ENCODE measurements at places on chromosomes 1 and 21. TPM values are rescaled to one million over a fixed set of nuclear protein-coding genes. Genes with fewer than 3 reads are reported as not detected.

SRGAP2B gene
- 42.9 TPM for total RNA-seq

SPRR2G gene
- 11.3 TPM for total RNA-seq

FBXO2 gene
- total RNA-seq, result 4.1 TPM

BCL2L15 gene
- total RNA-seq, result 3.6 TPM

DNA sequence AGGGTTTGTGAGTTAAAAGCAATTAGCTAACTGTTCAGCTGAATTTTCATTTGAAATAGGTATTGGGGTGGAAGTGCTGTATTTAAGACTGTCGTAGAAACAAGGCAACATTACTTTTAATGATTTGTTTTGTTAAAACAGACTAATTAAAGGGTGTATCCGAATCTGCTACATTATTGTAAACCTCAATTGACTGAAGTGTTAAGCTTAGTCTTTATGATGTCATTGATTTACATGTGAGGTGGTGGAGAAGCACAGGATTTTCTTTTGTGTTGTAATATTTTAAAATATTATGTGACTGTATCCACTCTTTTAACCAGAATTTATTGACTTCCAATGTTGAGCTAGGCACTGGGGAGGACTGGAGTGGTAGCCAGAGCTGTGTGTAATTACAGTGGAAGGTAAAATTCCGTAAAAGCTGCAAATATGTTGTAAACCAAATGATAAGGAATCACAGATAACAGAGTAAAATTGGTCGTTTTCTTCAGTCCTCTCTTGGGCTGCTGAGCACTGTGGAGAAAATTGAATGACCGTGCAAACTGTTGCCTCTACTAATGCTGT, 1.6 kb downstream of the HOOK1 start:
- no peak for DNase-seq

DNA sequence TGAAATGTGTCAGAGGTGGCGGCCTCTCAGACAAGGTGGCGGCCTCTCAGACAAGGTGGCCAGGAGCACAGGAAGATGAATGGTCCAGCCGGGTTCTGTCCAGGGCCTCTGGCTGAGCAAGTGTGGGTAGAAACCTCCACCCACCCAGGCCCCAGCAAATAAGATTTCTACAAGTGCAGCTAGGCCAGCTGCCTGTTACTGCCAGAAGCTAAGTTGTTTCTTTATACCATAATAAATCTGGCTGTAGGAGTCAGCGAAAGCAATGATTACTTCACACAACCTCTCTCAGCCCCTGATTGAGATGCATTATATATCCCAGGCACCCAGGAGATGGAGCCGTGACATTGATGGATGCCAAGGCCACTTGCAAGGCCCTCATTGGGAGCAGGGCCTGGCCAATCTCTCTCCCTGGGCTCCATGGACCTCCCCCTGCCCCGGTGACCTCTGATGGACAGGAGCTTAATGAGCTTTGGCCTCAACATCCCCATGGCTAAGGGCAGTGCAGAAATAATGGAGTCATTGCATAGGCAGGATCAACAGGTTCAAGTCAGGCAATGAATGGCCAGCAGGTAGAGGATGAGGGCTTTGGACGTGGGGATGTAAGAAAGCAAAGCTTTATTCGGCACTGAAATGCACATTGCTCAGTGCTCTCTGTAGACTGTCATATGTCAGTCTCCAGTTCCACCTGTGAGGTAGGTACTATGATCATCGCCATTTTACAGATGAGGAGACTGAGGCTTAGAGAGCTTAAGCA, 92.9 kb downstream of the PTPRU start:
- DNase-seq, result no peak

DNA sequence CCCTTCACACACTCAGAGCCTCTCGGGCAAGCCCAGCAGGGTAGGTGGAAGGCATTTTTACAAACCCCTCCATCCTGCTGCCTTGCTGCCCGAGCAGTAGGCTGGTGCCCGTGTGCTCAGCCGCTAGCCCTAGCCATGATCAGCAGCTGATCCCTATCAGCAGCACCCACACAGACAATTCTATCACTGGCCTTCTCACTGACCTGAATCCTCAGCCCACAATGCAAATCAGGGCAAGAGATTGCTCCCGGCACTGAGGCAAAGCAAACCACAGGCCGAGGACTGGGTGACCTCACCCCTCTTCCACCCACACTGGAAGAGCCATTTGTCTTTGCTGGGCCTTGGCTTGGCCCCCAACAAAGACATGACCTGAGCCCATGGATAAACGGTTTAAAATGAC, 895 bp upstream of the PDZK1 start:
- DNase-seq, result no peak

DNA sequence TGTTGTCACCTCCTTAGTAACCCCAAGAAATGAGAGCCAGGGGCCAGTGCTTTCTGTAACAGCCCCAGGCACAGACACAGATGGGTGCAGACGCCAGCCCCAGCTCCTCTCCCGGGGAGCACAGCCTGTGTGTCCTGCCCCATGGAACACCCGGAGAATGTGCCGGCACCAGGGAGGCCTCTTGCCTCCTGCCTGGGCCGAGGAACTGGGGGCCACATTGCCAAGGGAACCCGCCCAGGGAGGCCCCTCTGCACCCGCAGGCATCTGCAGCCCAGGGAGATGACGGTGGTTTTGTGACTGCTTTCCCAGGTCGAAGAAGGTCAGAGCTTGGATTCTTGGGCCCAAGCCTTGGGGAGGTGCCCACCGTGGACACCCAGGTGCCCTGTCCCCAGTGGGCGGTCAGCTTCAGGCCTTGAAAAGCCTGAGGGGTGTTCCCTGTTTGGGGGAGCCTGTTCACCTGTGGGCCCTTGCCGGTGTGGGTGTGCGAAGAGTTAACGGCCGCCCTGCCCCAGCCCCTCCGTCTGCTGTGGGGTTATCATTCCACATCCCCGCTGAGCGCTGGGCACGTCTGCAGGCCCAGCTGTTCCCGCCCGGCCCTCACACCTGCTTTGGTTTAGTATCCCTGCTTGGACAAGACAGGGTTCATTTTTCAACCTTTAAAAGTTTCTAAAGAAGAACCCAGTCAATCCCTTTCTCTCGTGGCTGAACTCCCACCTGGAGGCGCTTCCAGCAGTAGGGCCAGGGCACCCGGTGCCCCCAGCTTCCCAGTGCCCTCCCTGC, 62.5 kb downstream of the MORN1 start:
- DNase-seq, result no peak

MSH4 gene
- 0.24 TPM for total RNA-seq

DNA sequence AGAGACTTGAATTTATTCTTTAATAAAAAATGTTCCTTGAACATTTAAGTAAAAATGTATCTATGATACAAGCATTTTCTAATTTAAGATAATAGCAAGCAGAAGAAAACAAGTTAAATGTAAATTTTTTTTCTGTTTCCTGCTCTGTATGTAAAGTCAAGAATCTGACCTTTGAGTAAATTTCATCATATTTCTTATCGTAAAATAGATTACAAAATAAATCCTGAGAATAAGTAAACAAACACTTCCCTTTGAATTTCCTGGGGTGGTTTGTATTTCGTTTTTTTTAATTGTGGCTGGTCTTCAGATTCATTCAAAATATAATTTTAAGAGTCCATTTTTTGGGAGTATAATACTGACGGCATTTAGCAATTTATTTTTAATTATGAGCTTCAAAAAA, 77.6 kb downstream of the POU2F1 start:
- no peak for DNase-seq

MIXL1 gene
- total RNA-seq, result 1.4 TPM

GRCh38 chr1:112396653-112397471, 848 bp downstream of the CTTNBP2NL start:
- DNase-seq, result peak; percentile 57

GRCh38 chr1:21876267-21876666, 60.8 kb downstream of the HSPG2 start:
- no peak for DNase-seq

All from umbilical cord (tissue), 2 donors.